ENCODE measurements at places on chromosomes 1 and 21.
A peak's percentile ranks its signal among the peaks of the same experiment; 100 is the strongest.

DNA sequence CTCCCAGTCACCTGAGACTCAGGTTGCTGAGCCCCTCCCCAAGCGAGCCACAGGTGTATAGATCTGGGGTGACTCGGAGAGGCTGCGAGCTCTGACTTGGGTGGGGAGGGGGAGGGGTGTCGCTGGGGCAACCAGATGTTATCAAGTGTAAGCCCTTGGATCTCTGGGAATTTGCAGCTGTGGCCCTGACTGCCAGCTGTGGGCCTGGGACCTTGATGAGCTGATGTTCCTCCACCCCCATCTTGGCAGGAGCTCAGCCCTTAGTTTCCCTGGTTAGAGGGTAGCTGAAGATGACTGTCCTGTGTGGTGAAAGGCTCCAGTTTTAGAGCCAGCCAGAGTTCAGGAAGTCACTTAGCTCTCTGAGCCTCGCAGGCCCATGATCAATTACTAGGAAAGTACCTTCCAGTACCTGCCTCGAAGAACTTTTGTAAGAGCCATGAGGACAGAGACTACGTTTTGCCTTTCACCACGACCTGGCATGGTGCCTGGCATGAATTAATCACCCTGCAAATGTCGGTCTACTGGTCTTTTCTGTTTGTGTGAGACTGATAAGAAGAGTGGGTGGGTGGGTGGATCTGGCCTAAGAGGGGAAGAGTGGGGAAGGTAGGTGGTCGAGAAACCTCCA, 55.8 kb downstream of the YARS1 start:
- DNase-seq, result no peak

- no peak for DNase-seq
Measured at GRCh38 chr1:153150846-153151245, at the start of gene SPRR2G. Gene SPRR2G (minus strand): TSS chr1:153150890. CDS start chr1:153150110, 780 bp downstream.

- DNase-seq, result no peak
Measured at GRCh38 chr1:97551113-97551512, 369.7 kb downstream of the DPYD start.

DNA sequence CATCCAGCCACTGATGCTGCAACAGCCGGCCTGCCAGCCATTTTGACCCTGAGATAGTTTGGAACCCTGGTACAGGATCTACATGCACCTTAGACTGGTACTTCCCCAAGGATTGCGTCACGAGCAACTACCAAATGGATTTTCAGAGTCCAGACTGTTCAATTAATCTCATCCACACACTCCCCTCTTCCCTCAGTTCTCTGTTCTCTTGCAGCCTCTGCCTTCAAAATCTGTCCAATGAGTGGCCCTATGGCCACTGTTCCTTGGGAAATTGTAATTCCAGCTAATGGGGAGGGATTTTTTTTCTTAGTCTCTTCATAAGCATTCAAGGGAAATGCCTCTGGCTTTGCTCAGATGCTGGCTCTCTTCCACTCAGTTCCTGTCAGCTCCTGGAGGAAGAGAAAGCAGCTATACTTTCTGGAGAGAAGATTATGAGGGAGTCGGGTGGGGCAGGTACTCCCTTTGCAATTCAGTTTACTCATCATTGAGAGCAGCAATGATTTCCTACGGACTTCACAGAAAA, 19.8 kb upstream of the UAP1 start:
- peak; percentile 53 for DNase-seq

DNA sequence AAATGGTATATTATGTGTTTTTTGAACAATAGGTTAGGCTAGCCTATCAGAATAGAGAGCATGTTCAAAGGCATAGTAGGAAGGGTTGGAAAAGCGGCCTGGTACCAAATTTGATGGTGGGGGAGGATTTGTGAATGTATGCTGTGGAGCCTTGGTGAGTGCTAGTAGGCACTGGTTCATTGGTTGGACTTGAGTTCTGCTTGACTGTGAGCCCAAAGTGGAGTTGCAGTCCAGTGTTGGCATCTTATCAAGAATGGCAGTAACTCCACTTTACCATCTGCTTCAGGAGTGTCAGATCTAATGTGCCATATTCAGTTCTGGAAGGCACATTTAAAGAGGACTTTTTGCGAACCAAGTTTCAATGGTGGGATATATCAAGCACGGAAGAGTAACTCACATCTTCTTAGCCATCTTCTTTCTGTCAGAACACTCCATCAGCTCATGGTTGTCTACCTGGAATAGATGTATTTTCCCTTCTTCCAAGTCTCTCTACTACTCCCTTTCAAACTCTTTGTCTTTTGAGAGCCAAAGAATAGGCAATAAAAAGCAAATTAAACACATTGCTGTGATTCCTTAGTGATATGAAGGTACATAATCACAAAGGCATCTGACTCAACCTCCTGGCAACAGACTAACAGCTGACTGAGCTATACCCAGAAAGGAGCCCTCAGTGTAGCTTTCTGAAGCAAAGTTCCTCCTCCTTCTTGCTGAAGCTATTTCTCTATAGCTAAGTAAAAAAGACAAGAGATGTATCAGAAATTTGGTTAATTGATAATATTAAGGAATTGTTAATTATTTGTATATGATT, 21.7 kb downstream of the LRRC8B start:
- no peak for DNase-seq

GRCh38 chr1:10456048-10456447, 6.2 kb downstream of the CORT start:
- no peak for DNase-seq

GRCh38 chr1:6073480-6074053, 27.9 kb downstream of the KCNAB2 start:
- no peak for DNase-seq

GRCh38 chr1:96253246-96254035, 468.1 kb upstream of the PTBP2 start:
- DNase-seq, result no peak

- no peak for DNase-seq
Measured at GRCh38 chr1:59596956-59597355, 217.8 kb upstream of the HOOK1 start.

DNA sequence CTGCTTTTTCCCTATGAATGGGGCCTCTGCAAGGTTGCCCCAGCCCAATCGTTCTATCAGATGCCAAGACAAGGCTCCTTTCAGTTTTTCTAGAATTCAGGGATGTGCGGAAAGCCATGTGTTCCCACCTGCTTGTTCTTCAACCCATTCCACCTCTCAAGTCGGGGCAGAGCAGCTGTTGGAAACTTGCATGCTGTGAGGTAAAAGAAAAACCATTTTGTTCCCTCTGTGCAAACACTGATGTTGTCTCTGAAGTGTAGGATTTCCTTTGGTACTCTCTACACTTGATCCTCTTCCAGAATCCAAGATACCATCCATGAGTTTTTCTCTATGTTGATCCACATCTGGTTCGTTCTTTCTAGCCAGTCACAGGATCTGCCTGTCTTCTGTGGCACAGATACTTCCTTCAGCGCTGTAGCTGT, 7.3 kb downstream of the IER5 start:
- DNase-seq, result no peak

- no peak for DNase-seq
Measured at GRCh38 chr21:39484711-39485276, 33.0 kb downstream of the SH3BGR start.

DNA sequence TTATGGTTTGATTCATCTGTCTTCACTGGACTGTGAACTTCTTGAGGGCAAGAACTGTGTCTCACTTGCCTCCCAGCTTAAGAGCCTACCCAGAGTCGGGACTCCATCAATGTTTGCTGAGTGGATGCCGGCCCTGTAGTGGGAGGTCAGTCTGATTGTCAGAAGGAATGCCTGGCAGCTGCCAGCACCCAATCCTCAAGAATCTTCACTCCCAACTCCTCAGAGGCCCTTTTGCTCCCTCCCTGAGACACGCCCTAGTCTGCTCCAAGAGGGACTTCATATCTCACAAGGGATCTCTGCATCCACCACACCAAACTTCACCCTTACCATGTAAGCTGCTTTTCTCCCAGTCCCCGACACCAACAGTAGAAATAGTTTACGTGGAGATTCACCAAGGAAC, 15.2 kb upstream of the KDM4A start:
- no peak for DNase-seq

GRCh38 chr21:32549886-32550285, 35.4 kb downstream of the TCP10L start:
- DNase-seq, result no peak

DNA sequence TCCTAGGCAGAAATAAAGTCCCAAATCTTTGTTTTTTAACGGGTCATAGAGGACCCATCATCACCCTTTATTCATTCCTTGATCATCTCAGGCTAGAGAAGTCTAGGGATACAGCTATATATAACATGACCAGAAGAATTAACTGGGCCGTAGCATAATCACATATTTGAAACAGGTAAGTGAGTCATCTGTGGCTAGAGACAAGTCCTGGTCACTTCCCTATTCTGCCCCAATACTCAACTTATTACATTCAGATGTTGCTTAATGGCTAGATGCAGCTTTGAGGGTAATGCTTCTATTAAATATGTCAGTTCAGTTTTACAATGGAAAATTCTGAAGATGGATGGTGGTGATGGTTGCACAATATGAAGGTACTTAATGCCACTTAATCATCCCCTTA, 47.0 kb downstream of the EXO1 start:
- DNase-seq, result no peak

DNA sequence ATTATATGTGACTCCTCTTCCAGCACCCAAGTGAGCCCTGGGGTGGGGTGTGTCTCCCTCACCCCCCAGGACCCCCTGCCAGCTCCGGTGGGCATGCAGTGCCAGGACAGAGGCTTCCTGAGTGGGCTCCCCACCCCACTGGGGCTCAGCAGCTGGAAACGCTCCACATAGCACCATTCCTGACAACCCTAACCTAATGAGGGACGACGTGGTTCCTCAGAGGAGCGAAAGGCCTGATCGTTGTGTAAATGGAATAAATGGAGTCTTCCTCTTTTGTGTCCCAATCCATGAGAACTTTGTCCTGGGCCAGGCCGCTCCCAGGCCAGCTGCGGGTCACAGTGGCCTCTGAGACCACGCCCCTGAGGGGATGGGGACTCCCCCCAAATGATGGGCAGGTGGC, 1.8 kb upstream of the TSPEAR start:
- DNase-seq, result no peak

DNA sequence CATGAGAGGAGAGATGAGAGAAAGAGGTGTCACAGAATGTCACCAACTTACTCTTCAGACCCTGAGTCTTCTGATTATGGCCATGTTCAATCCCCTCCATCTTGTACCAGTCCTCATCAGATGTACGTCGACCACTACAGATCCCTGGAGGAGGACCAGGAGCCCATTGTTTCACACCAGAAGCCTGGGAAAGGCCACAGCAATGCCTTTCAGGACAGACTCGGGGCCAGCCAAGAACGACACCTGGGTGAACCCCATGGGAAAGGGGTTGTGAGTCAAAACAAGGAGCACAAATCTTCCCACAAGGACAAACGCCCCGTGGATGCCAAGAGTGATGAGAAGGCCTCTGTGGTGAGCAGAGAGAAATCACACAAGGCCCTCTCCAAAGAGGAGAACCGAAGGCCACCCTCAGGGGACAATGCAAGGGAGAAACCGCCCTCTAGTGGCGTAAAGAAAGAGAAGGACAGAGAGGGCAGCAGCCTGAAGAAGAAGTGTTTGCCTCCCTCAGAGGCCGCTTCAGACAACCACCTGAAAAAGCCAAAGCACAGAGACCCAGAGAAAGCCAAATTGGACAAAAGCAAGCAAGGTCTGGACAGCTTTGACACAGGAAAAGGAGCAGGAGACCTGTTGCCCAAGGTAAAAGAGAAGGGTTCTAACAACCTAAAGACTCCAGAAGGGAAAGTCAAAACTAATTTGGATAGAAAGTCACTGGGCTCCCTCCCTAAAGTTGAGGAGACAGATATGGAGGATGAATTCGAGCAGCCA, 8.0 kb downstream of the ELOA start:
- no peak for DNase-seq

GRCh38 chr1:109892561-109893368, 17.9 kb upstream of the CSF1 start:
- DNase-seq, result no peak

- no peak for DNase-seq
Measured at GRCh38 chr21:45853703-45854342, 127.7 kb upstream of the COL6A1 start.

DNA sequence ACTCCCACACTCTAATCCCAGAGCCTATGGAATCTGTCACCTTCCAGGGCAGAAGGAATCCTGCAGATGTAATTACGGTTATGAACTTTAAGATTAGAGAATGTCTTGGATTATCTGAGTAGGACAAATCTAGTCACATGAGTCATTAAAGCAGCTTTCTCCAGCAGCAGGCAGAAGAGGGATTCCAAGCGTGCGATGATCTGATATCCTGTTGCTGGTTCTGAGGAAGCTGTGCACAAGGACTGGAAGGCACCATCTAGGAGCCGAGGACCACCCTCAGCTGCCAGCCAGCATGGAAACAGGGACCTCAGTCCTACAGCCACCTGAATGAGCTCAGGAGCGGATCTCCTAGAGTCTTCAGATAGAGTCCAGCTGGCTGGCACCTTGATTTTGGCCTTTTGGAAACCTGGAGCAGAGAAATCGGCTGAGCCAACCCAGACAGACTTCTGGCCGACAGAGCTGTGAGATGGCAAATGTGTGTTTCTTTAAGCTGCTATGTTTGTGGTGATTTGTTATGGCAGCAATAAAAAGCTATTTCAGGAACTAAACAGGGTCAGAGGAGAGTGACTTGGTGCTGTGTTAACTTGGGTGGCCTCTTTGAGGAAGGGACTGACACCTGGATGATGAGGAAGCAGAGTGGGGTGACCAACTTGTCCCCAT, 34.5 kb downstream of the LRRN2 start:
- no peak for DNase-seq

- DNase-seq, result no peak
Measured at GRCh38 chr1:6392809-6393399, 663 bp downstream of the ACOT7 start.

- DNase-seq, result no peak
Measured at GRCh38 chr1:10456661-10457060, 6.8 kb downstream of the CORT start.

DNA sequence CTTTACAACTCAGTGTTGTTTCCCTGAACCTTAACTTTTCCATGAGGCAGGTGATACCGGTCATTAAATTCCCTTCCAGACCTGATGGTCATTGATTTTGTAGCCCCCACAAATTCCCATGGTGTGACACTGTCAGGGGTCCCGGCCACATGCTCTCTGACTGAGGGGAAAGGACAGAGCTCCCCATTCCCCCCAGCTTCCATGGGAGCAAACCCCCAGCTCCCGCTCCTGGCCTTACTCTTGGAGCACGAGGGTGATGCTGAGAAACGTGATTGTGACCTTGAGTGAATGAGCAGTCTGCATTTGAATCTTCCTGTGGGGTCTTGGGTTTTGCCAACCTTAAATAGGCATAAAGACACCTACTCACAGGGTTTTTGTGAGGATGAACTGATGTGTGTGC, 366.8 kb downstream of the RPS6KC1 start:
- no peak for DNase-seq

GRCh38 chr1:47752559-47752958, 244.6 kb downstream of the TRABD2B start:
- no peak for DNase-seq

- no peak for DNase-seq
Measured at GRCh38 chr1:67659229-67659628, 25.8 kb upstream of the GADD45A start.
